GM12864 (cell line): ENCODE measurements at places on chromosomes 2 and 18.

DNA sequence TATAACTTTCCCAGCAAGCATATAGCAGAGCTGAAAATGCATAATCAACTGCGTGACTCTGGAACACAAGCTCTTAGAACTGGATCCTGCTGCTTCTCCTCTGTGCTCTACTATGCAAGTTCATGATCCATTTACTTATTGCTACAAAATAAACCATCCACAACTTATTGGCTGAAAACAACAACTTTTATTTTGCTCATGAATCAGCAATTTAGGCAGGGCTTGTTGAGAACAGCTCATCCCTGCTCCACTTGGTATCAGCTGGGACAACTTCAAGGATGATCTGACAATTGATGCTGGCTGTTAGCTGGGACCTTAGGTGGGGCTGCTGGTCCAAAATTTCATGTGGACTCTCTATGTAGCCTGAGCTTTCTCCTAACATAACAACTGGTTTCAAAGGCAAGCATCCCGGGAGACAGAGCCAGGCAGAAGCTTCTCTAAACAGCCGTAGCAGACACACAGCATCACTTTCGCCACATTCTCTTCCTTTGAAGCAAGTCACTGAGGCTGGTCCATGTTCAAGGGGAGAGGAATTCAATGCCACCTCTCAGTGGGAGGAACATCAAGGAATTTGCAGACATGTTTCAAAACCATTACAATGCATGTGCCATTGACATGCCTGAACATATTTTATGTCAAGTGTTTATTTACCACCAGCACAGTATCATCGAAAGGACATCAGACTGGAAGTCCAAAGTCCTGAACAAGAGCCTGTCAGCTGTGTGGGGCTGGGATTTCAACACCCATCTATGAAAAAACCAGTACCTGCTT lies 153.1 kb upstream of the PKDCC start:
- no peak for DNase-seq

GRCh38 chr2:80002112-80002511 lies 302.4 kb downstream of the LRRTM1 start:
- no peak for DNase-seq

DNA sequence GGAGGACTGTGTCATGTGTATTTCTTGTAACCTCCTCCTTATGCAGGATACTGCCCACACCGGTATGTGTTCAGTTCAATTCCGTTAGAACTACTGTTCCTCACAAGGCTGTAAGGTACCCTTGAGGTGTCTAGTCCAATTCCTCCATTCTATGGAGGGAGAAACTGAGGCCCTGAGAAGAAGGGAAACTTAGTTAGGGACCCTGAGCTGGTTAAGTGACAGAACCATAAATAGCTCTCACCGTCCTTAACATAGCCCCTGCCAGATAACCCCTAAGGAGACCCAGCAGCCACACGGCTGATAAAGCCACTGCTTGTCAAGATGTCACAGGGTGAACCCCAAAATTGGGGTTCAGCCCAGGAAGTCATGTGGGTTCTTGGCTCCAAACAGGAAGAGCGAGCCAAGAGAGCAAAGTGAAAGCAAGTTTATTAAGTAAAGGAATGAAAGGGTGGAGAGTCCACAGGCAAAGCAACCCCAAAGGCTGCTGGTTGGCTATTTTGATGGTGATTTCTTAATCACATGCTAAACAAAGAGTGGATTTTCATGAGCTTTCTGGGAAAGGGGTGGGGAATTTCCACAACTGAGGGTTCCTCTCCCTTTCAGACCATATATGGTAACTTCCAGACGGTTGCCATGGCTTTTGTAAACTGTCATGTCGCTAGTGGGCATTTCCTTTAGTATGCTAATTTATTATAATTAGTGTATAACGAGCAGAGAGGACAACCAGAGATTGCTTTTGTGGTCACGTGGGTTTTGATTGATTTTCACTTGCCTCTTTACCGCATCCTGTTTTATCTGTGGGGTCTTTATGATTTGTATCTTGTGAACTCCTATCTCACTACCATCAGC lies 83.4 kb upstream of the RTN4 start:
- peak; percentile 61 for DNase-seq

GRCh38 chr2:132692816-132693215 lies 22.8 kb upstream of the LYPD1 start:
- no peak for DNase-seq

- DNase-seq: no peak
Measured at GRCh38 chr2:36727550-36727949, 31.0 kb downstream of the VIT start.

DNA sequence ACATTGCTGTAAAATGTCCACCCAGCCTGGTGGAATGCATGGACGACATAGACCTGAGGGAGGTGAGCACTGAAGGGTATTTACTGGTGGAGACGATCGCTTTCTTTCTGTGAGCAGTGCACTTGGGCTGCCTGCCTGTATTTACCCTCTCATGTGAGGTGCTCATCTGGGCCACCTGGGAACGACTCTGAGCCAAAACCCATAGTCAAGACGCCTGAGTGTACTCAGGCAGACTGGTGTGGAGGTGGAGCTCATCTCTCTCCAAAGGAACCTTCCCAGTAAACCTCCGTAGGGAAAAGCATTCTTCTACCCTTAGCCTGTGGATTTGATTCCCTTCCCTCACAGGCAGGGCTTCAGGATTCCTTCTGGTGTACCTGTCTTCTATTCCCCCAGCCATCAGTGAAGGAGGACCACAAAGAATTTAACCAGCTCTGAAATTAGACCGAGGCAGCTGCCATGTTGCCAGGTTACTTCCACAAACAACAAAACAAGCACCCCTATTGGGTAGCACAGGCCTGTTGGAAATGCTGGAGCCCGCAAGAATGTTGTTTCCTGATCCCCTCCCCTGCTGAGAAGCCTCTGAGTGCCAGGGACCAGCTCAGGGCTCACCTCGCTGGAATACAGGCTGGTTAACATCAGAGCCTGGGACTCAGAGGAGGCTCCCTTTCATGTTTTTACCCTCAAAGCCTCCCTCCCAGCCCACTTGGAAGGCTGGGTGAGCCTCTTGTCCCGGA lies 47.5 kb upstream of the TXNDC2 start:
- no peak for DNase-seq

GRCh38 chr2:148013876-148014275 lies 6.7 kb downstream of the ORC4 start:
- no peak for DNase-seq

- no peak for DNase-seq
Measured at GRCh38 chr2:68374184-68374583, 9.1 kb downstream of the PLEK start.

- DNase-seq: no peak
Measured at GRCh38 chr2:47083886-47084687, 71.0 kb downstream of the STPG4 start.

- DNase-seq: peak; percentile 78
Measured at GRCh38 chr2:241358470-241358869, 2.4 kb downstream of the FARP2 start.

GRCh38 chr2:145299368-145299767 lies 779.4 kb upstream of the ZEB2 start:
- DNase-seq: no peak

- no peak for DNase-seq
Measured at GRCh38 chr2:11746807-11747459, 501 bp downstream of the LPIN1 start.

DNA sequence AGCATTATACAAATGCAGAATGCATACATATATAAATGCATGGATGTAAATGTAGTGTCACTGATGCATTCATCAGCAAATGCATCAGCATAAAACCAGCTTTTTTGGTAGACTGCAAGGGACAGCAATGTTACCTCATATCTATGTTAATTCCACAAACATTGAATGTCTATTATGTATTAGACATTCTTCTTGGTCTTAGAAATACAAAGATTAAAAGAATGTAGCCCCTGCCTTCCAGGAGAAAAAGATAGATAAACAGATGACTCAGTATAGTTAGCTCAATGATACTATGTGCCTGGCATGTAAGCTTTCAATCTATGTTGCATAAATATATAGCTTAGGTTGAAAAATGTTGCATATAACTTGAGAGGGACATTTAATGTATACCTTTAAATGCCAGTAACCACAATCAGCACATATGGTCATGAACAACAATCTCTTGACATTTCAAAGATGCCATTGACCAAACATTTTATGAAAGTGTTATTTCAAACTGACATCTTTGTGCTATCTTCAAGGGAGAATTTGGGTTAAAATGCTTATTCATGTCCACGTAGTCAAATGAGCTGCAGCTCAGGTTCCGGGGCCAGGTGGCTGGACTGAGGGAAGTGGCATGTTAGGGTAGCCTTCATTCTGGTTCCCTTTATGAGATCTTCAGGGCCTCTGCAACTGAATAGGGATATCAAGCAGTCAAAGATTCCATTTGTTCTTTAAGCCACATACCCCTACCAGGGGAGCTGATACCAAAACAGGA lies 45.2 kb upstream of the GCG start:
- no peak for DNase-seq

GRCh38 chr2:127790694-127791529 lies 20.1 kb downstream of the WDR33 start:
- no peak for DNase-seq

DNA sequence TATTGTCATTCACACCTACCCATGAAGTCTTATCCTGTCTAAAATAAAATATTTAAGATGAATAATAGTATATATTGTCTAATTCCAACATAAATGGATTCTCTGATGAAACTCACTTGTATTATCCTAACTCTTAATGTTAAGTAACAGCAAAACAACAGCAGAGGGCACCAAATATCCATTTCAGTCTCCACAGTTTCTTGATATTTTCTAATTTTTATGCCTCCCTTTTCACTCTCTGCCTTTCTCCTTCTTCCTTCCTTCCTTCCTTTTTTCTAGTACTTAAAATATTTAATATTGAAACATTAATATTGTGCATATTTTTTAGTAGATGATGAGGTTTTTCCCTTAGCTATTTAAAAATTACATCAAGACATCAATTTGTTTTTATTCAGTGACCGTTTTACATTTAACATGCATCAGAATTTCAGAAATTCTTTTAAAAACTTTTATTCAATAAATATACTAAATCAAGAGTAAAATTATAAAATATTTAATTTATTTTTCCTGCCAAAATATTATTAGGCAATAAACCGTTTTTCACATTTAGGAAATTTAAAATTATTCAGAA lies 97.6 kb downstream of the WDR7 start:
- DNase-seq: no peak

- DNase-seq: no peak
Measured at GRCh38 chr18:22813648-22814328, 119.3 kb upstream of the RBBP8 start.

- no peak for DNase-seq
Measured at GRCh38 chr2:203916756-203917155, 19.8 kb upstream of the ICOS start.

DNA sequence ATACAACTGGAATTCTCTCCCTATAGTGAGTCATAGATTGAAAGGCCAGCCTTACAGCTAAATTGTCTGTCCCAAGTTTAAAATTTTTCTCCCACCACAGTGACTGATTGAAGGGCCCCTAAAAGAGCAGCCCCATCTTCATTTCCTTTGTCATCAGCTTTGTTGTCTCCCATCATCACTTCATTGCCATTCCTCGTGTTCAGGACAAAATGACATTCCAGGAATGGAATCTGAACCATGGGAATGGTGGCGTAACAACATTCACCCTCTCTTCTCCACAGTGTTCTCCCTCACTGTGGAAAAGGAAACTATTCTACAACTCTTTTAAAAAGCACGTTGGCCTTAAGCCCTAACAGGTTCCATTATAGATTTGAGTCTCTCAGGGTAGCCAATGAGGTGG lies 52.1 kb downstream of the PSTPIP2 start:
- DNase-seq: no peak

DNA sequence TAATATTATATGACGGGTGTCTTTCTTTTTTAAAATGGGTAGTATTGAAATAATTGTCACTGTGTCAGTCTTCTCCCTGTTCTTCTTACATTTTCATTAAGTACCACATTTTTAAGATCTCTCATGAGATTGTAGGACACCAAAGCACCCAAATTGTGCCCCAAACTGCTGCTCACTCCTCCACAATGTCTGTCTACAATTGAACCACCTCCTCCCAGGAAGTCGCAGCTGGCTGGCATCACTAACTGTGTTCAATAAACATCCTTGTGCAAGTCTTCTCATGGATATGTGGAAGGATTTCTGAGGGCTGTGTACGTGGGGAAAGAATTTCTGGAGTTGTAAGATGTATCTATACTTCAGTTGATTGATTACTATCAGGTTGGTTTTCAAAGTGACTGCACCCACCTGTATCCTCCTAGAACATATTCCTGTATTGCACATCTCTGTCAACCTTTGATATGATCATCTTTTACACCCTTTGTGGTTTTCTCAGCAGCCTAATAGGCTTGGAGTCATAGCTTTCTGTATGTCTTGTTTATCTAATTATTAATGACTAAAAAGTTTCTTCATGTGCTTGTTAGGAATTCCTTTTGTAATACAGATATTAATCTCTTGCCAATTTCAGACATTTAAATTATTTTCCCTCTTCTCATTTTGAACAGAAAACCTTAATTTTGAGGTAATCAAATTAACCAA lies 774.9 kb downstream of the RNF144A start:
- DNase-seq: no peak

DNA sequence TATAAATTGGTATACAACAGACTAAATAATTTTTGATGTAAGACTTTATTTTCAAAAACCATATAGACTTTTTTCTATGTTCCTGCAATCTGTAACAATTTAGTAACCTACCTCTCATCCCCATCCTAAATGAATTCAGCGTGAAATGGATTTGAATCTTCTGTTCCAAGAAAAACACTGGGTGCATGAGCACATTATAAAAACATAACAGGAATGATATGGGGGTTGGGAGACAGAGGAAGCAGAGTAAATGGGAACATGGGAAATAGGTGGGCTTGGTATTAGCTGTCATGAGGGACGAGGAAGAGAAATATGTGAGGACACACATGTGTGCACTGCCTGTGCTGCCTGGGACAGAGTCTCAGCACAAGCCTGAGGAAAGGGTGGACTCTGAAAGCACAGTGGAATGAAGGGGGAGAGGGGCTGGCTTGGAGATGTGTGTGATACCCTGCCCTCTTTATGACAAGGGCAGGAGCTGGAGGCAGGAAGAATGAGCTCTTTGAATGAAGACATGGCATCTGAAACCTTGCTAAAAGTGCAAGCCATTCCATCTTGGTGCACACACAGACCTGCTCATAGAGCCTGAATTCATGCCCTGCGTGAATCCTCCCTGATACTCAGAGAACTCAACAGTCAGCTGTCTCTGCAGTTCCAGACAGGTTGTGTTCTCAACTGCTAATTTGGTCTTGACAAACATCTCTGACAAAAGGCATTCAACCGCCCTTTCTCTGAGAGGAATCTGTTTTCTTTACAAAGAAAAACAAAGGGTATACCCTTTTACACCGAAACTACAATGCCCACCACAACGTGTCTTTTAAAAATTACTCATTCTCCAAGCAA lies 66.6 kb downstream of the EPB41L3 start:
- DNase-seq: no peak

GRCh38 chr18:4016391-4017049 lies 438.6 kb downstream of the DLGAP1 start:
- DNase-seq: no peak

DNA sequence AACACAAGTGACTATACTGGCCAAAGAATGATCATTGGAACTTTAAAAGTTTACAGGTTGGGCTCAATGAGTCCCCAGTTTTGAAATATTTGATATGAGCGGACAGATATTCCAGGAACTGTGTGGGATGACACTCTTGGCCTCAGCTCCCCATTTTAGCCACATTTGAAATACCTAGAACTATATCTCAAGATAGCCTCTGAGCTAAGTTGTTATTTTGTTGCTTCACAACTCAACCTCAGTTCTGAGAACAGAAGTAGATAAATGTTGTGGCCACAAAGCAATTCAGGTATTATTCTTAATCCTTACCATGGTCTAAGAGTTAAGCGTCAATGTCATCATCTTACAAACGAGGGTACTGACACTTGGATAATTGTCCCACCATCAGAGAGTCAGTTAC lies 172.2 kb upstream of the SETBP1 start:
- no peak for DNase-seq

GRCh38 chr2:179057737-179058136 lies 7.8 kb upstream of the CCDC141 start:
- DNase-seq: no peak
